SHP77 (cell line): ENCODE measurements at places on chromosomes 5 and 9.

DNA sequence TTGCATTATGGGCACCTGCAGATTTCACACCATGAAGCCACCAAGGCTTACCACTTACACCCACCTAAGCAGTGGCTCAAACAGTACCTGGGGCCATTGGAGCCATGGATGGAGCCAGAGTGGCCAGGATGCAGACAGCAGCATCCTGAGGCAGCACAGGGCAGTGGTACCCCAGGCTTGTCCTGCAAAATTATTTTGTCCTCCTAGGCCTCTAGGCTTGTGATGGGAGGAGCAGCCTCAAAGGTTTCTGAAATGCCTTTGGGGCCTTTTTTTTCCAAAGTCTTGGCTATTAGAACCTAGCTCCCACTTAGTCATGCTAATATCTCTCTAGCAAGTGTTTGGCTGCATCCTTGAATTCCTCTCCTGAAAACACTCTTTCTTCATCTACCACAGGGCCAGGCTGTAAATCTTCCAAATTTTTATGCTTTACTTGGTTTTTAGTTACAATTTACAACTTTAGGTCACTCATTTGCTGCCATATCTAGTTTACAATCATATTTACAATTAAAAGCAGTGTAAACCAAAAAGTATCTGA lies 15.7 kb downstream of the TMC1 start:
- DNase-seq: no peak

GRCh38 chr5:94181895-94182294 lies 436.5 kb downstream of the KIAA0825 start:
- peak; percentile 19 for DNase-seq

DNA sequence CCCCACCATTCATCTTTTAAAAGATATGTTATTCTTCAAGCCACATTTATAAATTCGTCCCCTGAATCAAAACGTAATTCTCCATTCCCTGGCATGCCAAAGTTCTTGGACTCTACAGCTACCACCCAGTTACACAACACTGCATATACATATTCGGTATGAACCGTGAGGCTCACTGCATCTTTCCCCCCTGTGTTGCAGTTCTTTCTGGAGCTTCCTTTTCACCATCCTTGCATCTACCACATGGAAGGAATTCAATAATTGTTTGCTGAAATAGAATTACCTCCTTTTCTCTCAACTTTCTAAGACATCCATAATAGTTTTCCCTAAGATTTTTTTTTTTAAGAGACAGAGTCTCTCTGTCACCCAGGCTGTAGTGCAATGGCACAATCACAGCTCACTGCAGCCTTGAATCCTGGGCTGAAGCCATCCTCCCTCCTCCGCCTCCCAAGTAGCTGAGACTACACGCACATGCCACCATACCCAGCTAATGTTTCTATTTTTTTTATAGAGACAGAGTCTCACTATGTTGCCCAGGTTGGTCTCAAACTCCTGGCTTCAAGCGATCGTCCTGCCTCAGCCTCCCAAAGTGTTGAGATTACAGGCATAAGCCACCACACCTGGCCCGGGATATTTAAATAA lies 3.3 kb downstream of the LPAR1 start:
- DNase-seq: no peak

GRCh38 chr5:102223542-102224477 lies 72.3 kb downstream of the SLCO4C1 start:
- DNase-seq: no peak

DNA sequence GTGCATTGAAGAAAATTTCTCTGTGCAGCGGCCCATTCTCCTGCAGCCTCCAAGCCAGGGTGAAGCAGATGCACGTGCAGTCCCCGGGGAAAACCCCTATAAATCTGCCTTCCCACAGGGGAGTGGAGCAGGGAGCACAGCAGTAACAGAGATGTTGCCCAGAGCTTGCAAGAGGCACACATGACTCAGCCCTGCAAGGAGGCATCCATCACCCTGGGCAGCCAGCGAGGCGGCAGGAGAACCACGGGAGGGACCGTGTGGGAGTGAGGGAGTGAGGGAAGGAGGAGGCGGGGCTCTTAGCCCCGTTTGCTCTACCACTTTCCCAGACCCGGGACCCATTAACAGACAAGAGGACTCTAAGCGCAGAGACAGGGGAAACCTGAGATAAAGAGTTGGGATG lies 96.2 kb upstream of the ARAP3 start:
- DNase-seq: no peak

DNA sequence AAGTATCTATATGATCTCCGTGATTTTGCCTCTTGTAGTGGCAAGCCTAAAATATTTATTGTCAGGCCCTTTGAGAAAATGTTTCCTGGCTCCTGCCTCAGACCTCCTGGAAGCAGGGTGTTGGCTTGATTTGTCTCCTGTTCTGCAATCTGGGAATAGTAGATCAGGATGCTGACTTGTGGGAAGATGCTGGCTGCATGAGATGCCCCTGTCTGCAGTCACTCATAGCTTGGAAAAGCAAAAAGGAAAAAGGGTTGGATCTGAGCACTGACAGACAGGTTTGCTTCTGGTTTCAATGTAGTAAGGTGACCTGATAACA lies 16.7 kb downstream of the TJP2 start:
- DNase-seq: no peak

DNA sequence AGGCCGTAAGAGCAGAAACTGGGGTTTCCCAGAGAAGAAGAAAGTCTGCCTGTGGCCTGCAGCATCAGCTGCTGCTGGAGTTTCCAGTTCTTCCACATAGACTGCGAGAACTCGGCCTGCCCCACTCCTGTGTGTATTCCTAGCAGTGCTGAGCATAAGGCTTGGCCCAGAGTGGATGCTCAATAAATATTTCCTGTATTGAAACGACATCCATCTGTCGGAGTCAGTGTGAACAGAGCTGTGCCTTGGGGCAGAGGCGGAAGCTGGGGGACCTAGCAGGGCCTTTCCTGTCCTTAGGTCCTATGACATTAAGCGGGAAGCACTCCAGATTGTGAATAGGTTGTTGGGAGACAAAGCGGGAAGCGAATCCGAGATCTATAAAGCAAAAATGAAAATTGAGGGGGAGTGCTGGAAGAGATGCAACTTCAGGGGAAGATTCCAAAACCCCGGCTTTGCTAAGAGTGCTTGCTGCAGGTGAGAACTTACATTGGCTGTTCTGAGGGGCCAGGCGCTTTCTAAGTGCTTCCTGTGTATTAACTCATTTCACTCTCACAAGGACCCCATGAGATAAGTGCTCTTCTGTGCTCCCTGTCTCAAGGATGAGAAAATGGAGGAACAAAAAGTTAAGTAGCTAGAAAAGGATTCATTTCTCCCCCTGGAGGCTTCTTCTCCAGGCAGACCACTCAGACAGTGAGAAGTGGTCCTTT lies 76.1 kb upstream of the CXCL14 start:
- DNase-seq: no peak

DNA sequence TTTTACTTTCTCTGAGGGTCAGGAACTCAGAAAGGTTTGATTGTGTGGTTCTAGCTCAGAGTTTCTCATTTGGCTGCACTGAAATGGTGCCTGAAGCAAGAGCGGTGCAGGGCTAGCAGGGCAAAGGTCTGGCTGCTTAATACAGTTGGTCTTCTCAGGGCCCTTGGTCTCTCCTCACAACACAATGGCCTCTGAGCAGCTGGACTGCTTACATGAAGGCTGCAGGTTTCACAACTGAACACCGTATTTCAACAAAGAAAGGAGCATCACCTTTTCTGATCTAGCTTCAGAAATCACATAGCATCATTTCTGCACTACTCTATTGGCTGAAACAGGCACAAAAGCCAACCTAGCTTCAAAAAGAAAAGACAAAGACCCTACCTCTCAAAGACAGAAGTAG lies 122.2 kb downstream of the MLLT3 start:
- no peak for DNase-seq

DNA sequence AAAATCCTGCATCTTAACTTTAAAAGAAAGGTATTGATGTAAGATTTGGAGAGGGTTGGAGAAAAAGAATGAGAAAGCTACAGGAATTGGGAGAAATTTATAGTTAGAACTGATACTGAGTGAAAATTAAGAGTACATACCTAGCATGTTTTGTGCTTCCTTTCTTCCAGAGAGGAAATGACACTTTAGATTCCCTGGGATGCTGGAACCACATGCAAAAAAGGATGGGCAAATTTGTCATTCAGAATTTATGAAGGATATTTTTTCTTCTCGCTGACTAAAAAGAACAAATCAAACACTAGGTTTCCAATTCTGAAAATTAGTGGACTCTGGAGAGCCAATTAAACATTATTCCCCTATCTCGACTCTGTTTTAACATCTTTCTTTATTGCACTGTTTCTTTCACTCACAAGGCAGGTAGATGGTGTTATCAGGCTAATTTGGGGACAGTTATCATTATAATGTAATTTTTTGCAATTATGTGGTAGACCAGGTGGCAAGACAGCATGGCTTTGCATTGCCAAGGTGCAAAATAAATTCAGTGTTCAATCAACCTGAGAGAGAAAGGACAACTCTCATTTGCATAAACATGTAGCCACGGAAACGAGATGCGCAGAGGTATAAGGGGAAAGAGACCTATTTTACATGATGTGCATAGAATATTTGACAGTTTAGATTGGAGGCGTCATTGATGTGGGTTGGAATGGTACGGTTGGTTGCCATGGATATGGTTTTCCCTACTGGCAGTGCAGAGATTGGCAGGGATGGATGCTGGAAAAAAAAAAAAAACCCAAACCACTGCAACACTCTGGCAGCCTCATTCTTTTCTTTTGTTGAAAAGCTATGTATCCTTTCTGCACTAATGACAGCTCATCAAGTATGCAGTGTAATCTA lies 320.4 kb upstream of the CCNH start:
- DNase-seq: no peak

- no peak for DNase-seq
Measured at GRCh38 chr5:76861612-76862011, 11.8 kb downstream of the S100Z start.

- DNase-seq: no peak
Measured at GRCh38 chr9:69249337-69249736, 75.3 kb downstream of the TJP2 start.

DNA sequence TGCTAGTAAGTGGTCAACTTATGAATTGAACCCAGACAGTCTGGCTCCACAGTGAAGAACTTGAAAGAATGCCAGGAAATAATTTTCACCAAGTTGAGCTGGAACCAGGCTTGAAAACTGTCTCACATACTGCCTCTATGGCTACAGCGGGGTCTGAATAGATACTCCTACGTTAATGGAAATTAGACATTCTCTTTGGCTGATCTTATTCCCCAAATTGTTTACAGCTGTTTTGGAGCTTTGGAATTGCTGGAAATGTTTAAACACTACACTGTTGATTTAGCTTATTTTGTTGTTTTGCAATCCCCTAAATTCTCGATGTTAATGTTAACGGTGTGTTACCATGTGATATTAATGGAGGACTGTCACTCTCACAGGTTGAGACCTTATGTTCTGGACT lies 146.4 kb downstream of the FBXL7 start:
- DNase-seq: no peak

DNA sequence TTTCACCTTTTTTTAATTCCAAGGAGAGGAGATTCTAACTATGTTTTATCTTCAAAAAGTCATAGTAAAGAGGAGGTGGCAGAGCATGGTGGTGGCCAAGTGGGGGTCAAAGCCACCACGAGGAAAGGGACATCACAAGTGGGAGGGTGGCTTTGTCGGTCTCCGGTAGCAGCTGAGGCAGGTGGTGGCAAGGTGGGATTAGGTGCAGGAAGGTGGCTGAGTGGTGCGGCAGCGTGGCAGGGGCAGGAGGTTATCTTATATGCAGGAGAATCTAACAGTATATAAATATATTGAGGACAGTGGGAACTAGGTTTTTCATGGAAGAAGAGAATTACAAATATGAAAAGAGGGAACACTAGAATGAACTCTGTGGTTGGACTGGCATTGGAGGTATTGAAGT lies 196.8 kb downstream of the FSTL4 start:
- no peak for DNase-seq

DNA sequence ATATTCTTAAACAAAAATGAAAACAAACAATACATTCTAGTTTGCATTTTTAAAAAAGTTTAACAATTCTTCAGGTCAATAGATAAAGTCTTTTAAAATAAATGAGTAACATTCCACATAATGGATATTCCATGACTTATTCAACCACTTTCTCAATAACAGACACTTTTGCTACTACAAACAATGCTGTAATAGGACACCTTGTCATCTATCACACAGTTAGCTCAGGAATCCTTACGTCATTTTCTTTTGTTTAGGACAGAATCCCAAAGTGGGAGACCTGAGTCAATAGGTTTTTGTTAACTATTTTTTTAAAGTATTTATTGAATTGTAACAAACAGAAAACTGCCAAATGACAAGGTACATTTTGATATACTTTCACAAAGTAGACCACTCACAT lies 72.5 kb downstream of the CEP120 start:
- no peak for DNase-seq

GRCh38 chr9:650362-650761 lies 191.1 kb upstream of the DMRT1 start:
- no peak for DNase-seq

DNA sequence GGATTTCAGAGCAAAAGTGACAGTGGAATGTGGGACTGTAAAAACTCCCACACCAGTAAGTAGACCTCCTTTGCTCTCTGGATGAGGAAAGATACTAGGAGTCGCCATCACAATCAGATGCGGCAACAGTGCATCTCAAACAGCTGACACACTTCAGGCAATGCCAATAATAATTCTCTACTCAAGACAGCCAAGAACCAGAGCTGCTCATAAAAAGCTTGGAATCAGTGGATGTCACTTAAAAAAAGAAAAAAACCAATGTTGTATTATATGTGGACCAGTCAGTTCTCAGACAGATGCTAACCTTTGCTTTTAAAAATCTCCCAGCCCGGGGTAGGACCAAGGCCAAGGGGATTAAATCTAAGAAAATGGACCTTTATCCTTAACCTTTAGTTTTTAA lies 185.0 kb downstream of the GNA14 start:
- DNase-seq: no peak

GRCh38 chr9:126628146-126628545 lies 14.4 kb downstream of the LMX1B start:
- DNase-seq: no peak

DNA sequence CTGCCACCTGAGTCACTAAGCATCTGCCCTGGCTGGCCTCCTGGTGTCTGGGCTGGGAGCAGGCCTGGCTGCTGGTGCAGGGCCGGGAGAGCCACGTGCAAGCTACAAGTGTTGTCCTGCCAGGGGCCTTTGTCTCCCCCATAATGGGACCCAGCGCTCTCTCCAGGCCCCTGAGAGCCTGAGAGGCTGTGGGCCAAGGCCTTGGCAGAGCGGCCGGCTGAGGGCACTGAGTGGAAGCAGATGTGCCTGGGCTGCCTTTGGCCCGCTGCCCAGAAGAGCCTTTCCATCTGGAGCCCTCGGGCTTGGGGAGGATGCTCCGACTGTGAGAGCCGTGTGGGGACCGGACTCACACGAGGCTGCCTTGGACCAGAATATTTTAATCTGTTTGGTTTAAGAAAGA lies 185.5 kb downstream of the RGS3 start:
- DNase-seq: peak; percentile 93

- peak; percentile 54 for DNase-seq
Measured at GRCh38 chr9:74642376-74642775, 145.2 kb downstream of the RORB start.

DNA sequence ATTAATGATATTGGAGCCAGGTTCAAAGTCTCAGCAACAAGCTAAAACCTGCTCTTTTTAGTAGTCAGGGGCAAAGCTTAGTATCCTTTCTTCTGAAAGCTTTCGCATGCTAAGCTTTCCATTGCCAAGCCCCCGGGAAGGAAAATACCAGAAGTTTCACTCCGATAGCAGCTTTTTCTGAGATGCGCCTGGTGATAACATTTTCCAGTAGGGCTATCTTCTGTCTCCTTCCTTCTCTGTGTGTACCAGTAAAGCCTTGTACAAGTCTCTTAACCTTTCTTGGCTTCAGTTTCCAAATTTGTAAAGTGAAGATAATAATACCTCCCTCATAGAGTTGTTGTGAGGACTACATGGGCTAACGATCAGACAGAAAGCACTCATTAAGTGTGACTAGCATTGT lies 36.7 kb downstream of the DOCK8 start:
- DNase-seq: no peak
